ENCODE measurements at places on chromosomes 2 and 18. TPM values are rescaled to one million over a fixed set of nuclear protein-coding genes. Genes with fewer than 3 reads are reported as not detected.

SAG gene
- not detected for total RNA-seq

OR6B3 gene
- total RNA-seq, result not detected

RHBDD1 gene
- total RNA-seq, result 8.4 TPM

HOXD4 gene
- total RNA-seq, result 0.51 TPM

POTEE gene
- 0.03 TPM for total RNA-seq

RAD51AP2 gene
- total RNA-seq, result not detected

RASGRP3 gene
- total RNA-seq, result 1.1 TPM

FEV gene
- total RNA-seq, result not detected

GATA6 gene
- total RNA-seq, result 2.6 TPM

PAPOLG gene
- 8.3 TPM for total RNA-seq

CDK15 gene
- total RNA-seq, result not detected

POTEI gene
- not detected for total RNA-seq

ALPP gene
- 0.75 TPM for total RNA-seq

FTCDNL1 gene
- total RNA-seq, result 3.2 TPM

TUBA3E gene
- total RNA-seq, result 0.14 TPM

CKAP2L gene
- 13.4 TPM for total RNA-seq

POTEC gene
- total RNA-seq, result not detected

SULT1C4 gene
- not detected for total RNA-seq

SLC66A2 gene
- 19.3 TPM for total RNA-seq

FBXO41 gene
- total RNA-seq, result 5.5 TPM

TMSB10 gene
- total RNA-seq, result 8,638 TPM

REL gene
- 3.6 TPM for total RNA-seq

ALK gene
- not detected for total RNA-seq

DNER gene
- 10.2 TPM for total RNA-seq

EGR4 gene
- total RNA-seq, result 0.31 TPM

SERPINB13 gene
- not detected for total RNA-seq

C2orf78 gene
- not detected for total RNA-seq

All from A549 treated with CORT108297 at 1 μM for 4 hours (cell line).